Natural killer cell treated with Interleukin-12 subunit alpha and Interleukin-12 subunit beta and Interleukin-15 and Interleukin-18, amount 100 ng/mL, for 72 hours (primary cell): ENCODE measurements at places on chromosomes 12 and 14.
A peak's percentile ranks its signal among the peaks of the same experiment; 100 is the strongest.

- DNase-seq, result no peak
Measured at GRCh38 chr12:121858662-121859572, at the start of gene HPD. HPD (minus strand) TSS chr12:121858859; CDS start chr12:121858823, 36 bp downstream.

- DNase-seq, result no peak
Measured at GRCh38 chr14:88612981-88613380, 50.1 kb downstream of the ZC3H14 start.

GRCh38 chr14:35944847-35945246 lies 118.7 kb downstream of the BRMS1L start:
- no peak for DNase-seq

- no peak for DNase-seq
Measured at GRCh38 chr12:53192531-53193021, 11.9 kb upstream of the CSAD start.

DNA sequence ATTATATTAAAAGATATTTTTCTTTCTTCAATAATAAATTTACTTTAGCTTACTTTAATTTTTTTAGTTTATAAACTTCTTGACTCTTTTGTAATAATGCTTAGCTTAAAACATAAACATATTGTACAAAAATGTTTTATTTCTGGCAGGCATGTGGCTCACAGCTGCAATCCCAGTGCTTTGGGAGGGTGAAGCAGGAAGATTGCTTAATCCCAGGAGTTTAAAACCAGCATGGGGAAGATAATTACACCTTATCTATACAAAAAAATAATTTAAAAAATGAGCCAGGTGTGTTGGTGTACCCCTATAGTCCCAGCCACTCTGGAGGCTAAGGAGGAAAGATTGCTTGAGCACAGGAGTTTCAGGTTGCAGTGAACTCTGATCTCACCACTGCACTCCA lies 120.7 kb downstream of the GPHN start:
- no peak for DNase-seq

DNA sequence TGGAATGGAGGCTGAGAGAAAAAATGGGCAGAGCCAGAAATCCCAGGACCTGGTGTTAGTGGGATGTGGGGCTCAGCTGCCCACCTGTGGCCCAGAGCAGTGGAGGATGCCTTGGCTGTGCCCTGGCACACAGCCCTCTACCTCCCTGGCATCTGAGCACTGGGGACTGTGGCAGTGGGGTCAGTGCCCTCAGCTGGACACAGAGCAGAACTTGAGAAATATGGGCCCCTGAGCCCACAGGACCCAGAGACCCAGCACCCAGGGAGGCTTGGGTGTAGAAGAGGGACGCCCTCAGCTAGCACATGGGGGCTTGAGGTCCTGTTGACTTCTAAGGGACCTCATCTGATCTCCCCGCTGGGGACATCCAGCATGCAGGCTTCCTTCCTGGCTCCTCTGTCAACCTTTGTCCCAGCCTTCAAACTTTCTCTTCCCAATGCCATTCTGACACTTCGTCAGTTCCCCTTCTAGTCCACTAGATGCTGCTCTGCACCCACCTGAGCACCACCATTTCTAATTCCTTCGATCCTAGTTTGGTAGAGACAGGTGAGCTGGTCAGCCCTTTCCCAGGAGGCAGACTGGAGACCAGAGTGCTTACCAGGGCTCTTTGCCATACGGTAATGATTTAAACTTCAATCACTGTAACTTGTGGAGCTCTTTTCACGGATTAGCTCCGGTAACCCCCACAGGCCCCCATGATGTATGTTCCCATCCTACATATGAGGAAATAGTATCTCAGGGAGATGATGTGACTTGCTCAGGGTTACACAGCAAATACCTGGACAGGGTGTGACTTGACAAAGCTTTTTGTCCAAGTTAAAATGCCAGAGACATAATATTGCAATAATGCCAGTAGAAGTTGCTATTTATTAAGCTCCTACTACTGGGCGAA lies 143.7 kb downstream of the ASCL4 start:
- DNase-seq, result no peak

DNA sequence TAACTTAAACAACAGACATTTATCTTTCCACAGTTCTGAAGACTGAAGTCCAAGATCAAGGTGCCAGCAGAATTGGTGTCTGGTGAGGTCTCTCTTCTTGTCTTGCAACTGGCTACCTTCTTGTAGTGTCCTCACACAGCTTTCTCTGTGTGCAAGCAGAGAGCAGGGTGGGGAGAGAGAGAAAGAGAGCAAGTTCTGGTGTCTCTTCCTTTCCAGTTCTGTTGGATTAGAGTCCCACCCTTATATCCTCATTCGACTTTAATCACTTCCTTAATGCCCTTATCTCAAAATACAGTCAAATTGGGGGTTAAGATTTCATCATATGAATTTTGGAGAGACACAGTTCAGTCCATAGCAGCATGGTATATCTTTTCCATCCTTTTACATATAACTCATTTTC lies 40.8 kb downstream of the DYRK2 start:
- DNase-seq, result no peak

DNA sequence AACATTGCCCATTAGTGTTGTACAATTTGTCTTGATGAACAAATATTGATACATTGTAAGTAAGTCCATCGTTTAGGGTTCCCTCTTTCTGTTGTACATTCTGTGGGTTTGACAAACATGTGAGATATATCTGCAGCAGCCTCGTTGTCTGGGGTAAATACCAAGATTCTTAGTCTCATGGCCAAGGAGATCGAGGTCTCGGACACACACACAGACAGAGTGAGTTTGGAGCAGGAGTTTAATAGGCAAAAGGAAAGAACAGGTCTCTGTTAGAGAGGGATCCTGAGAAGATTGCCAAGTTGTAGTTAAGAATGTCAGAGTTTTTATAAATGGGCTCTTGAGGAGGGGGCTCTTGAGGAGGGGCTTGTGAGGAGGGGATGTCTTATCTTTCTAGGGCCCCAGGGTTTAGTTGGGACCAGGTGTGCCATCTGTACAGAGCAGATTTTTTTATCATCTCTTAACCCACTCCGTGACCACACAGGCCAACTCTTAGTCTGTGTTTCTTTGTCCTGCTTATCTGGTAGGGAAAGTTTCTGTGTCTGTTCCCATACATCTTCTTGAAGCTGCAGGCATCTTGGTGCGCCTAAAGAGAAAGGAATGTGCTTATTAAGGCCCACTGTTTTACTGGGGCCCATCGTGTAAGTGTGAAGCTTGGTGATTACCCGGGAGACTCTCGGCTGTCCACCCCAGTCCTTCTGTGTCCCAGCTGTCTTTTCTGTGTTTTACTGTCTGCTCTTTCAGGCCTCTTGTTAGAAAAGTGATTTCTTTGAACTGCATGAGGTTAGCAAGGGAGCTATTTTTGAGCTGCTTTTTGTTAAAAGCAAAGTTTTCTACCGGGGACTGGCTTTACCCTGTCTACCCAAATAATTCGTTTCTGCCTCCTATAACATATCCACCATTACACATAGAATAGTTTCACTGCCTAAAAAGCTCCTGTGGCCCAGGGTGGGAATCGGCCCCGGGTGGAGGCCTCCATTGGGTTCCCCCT lies 22.4 kb upstream of the CLEC2D start:
- no peak for DNase-seq

DNA sequence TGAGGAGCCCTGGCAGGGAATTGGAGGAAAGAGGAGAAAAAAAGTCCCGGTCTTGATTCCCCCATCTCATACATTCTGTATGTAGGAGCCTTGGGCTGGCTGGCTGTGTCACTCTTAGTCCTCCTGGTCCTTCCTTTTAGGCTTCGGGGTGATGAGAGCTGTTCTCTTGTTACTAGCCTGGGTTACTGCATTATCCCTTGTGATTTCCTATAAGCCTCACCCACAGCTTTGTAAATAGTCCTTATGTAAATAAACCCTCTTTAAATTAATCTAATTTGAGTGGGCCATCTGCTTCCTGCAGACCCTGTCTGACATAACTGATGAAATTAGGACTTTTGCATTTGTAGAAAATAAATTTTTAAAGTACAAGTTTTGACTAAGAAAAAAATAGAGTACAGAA lies 19.2 kb downstream of the DNM1L start:
- no peak for DNase-seq

GRCh38 chr12:105060715-105061378 lies 23.4 kb downstream of the ALDH1L2 start:
- no peak for DNase-seq

GRCh38 chr12:124434951-124435805 lies 132.2 kb downstream of the NCOR2 start:
- peak; percentile 13 for DNase-seq

DNA sequence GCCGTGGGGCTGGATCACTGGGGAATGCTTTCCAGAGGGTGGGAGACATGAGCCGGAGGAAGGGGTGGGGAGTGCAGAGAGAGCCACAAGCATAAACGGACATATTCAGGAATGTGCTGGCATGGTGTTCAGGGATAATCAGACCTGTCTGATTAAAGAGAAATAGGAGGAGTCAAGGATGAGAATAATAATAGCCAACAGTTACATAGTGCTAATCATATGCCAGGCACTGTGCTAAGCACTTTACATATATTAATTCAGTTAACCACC lies 43.7 kb downstream of the LTBP2 start:
- DNase-seq, result no peak

GRCh38 chr14:97177016-97177415 lies 379.8 kb downstream of the VRK1 start:
- no peak for DNase-seq

DNA sequence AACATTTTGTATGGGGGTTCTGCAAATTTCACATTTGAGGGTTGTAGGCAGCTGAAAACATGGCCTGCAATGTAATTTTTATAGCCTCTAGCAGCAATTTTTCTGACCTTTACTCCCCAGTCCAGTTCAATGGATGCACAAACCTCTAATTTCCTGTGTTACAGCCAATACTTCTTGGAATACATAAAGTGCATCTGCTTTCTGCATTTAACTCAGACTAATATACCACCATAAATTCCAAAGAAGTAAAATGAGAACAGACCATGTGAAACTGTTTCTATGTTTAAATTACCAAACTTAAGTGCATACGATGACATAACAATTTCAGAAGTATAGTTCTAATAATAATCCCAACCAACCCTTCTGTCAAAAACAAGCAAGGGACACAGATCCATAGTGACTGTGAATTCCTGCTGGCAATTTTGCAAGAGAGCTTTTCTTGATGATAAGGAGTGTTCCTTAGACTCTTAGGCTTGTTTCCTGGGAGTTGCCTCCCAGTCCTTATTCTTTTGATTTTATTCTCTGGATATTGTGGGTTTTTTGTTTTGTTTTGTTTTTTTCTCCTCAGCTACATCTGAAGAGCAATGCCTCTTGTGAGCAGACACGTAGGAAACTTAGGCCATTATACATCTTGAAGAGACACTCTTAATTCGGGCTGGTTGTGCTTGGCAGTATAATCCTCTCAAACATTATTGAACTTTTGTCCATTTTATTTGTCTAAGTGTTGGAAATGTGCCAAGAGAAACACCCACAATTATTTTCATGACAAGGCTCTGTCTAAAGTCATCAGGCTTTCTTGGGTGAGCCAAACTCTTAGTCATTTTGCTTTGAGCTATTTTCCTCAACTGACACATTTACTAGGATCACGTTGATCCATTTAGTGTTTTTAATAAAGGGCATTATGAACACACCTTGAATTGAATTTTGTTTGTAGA lies 51.3 kb upstream of the RERGL start:
- no peak for DNase-seq

- DNase-seq, result no peak
Measured at GRCh38 chr14:57875296-57875695, 9.4 kb upstream of the SLC35F4 start.

GRCh38 chr14:29652571-29652970 lies 275.1 kb downstream of the PRKD1 start:
- DNase-seq, result no peak

DNA sequence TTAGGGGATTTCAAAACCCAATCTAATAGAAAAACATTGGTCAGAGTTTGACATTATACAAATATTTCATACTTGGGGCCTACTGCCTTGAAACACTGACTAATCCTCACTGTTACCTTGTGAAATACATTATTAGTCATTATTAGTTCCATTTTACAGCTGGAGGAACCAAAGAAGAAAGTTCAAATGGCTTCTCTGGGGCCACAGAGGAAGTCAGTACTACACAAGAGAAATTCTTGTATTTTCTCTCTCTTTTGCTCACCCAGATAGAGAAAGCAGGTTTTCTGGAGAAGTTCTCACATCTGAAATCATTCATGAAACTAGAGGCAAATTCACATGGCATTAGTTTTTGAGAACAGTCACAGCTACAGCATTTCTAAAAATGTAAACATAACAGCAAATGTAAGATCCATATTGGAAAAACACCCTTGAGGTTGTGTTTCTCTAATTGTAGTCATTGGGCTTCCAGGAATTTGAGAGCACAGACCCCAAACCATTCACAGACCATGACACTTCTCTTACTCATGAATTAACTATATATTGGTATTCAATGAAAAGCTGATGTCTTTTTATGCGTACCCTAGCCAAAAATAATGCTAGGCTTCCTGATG lies 83.0 kb downstream of the LLPH start:
- no peak for DNase-seq
